Right lobe of liver (tissue), 6 donors: ENCODE measurements at places on chromosomes 12 and 14. TPM values are rescaled to one million over a fixed set of nuclear protein-coding genes. Genes with fewer than 3 reads are reported as not detected.

Gene NEUROD4
- not detected for total RNA-seq

DNA sequence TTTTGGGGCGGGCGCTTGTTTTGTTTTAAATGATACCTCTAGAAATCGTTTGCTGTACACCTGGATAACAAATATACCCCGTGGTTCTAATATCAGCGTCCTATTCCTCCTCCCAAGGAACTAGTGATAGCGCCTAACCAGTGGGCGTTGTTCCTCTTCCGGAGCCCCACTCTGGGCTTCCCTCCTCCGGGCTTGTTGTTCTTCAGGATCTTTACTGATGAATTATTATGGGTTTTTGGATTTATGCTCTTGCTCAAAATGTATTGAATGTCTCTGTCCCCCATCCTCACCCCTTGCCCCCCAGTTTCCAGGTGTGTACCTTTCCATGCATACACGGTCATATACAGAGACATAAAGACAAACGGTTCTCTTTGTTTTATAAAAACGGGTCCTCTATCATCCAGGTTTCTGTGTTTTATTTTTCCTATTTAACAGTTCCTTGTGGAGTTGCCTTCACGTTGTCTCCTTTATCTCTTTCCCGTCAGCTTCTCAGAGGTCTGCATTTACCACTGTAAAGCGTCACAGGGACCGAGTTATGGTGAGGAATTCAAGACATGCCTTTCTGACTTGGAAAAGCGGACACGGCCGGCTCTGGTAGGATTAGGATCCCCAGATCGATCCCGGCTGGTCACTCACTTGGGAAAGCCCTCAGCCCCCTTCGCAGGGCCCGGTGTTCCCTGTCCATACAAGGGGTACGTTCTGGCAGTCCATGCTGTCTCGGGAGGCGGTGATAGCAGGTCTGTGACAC lies 655 bp upstream of the PLEKHG3 start:
- no peak for DNase-seq
- peak overlapping the region; percentile 73 for H3K4me3 ChIP-seq
- peaks cover 42% of the 10 kb centered on the region for H3K4me1 ChIP-seq
- peak overlapping the region; percentile 70 for H3K27ac ChIP-seq

- no peaks in the 10 kb centered on the region for H3K27me3 ChIP-seq
- H3K36me3 ChIP-seq, result no peaks in the 10 kb centered on the region
- DNase-seq, result no peak
- no peak overlapping the region for H3K27ac ChIP-seq
- peak overlapping the region; percentile 3 for H3K4me3 ChIP-seq
Measured at GRCh38 chr12:65881348-65881961, 57.2 kb downstream of the HMGA2 start.

- DNase-seq, result no peak
- no peaks in the 10 kb centered on the region for H3K27me3 ChIP-seq
- no peak overlapping the region for H3K27ac ChIP-seq
- H3K4me1 ChIP-seq, result no peaks in the 10 kb centered on the region
Measured at GRCh38 chr12:69929531-69929930, 104.5 kb downstream of the MYRFL start.

DNA sequence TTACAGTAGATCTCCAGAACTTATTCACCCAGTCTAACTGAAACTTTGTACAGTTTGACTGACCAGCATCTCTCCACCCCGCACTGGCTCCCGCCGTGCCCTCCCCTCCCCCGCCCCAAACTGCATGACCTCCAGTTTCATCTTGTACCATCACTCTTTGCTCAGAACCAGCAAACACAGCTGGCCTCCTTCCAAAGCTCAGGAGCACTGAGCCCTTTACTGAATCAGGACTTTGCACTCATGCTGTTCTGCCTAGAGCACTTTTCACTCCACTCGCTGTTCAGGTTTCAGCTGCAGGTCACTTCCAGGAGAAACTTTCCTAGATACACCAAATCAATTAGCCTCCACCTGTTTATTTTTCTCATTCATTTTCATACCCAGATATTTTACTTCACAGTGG lies 455.3 kb upstream of the PDE3A start:
- no peaks in the 10 kb centered on the region for H3K4me1 ChIP-seq
- H3K27me3 ChIP-seq, result no peaks in the 10 kb centered on the region
- no peak overlapping the region for H3K4me3 ChIP-seq
- H3K36me3 ChIP-seq, result no peaks in the 10 kb centered on the region

- no peak overlapping the region for H3K4me3 ChIP-seq
- H3K27me3 ChIP-seq, result no peaks in the 10 kb centered on the region
- no peak for DNase-seq
Measured at GRCh38 chr12:57341275-57341990, 89.4 kb downstream of the R3HDM2 start.

Gene C12orf54
- not detected for total RNA-seq

Gene CLEC9A
- not detected for total RNA-seq

GRCh38 chr12:110619534-110619953 lies 5.6 kb downstream of the TCTN1 start:
- no peaks in the 10 kb centered on the region for H3K27me3 ChIP-seq
- no peaks in the 10 kb centered on the region for H3K36me3 ChIP-seq
- no peaks in the 10 kb centered on the region for H3K4me1 ChIP-seq
- no peak overlapping the region for H3K27ac ChIP-seq

DNA sequence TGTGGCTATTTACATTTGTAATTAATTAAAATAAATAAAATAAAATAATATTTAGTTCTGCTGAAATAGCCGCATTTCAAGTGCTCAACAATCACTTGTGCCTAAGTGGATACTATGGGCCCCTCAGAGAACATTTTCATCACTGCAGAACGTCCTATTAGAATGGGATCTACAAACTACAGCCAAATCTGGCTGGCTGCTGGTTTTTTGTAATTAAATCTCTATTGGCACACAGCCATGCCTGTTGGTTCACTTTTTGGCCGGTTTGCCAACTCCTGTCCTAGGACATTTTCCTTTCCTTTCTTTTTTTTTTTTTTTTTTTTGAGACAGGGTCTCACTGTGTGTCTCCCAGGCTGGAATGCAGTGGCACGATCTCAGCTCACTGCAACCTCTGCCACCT lies 9.8 kb downstream of the CCDC63 start:
- no peak overlapping the region for H3K27ac ChIP-seq
- H3K4me1 ChIP-seq, result no peaks in the 10 kb centered on the region
- no peak for DNase-seq
- no peaks in the 10 kb centered on the region for H3K36me3 ChIP-seq

DNA sequence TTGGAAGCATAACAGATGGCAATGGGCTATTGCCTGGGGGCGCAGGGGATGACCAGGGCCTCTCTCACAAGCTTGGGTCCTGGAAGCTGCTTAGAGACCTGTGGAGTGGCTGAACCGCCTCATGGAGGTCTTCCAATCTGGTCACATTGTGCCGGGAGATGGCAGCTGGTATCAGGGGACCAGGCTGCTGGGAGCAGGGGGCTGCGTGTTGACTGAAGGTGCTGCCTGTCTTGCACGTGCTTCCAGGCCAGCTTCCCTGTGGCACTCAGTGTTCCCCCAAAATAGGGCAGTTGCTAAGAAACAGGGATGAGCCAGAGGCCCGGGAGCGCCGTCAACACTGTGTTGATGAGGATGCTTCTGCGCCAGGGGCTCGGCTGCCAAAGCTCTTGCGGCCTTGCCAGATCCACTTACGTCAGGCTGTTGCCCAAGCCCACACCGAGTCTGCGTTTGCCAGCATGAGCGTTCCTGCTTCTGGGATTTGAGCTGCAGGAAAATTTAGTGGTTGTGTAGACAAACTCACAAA lies 39.8 kb downstream of the ELK3 start:
- H3K27ac ChIP-seq, result peak overlapping the region; percentile 16
- no peak overlapping the region for H3K4me3 ChIP-seq
- H3K4me1 ChIP-seq, result no peaks in the 10 kb centered on the region
- H3K36me3 ChIP-seq, result no peaks in the 10 kb centered on the region
- DNase-seq, result peak; percentile 91

Gene CATSPERB
- total RNA-seq, result 0.27 TPM

DNA sequence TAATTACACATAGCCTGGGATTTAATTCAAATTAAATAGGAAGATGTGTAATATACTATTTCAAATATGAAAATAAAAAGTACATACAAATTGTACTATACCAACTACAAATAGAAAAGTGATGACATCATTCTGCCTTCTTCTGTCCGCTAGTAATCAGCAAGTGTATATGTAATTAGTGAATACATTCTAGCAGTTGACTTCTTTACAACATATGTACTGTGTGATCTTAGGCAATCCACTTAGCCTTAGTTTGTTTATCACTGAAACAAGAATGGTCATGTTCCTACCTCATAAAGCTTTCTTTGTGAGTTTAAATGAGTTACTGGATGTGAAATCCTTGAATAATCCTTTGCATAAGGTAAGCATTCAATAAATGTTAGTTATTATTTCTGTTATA lies 7.8 kb upstream of the LUM start:
- H3K27me3 ChIP-seq, result no peaks in the 10 kb centered on the region
- no peaks in the 10 kb centered on the region for H3K4me1 ChIP-seq
- H3K27ac ChIP-seq, result no peak overlapping the region
- no peaks in the 10 kb centered on the region for H3K36me3 ChIP-seq
- no peak overlapping the region for H3K4me3 ChIP-seq

DNA sequence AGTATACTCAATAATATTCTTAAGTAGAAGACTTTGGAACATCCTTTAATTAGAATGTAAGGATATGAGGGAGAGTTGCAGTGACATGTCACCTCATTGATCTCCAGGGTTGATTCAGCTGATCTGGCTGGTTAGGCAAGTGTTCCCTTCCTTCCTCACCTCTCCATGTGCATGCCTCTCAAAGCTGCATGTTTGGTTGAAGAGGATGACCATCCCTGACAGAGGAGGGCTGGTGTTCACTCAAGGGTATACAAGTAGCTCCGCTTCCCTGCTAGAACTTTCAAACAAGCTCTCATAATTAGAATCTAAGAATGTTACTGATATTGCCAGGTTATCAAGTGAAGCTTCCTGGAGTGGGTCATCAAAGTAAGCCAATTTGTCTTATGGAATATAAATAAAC lies 341.1 kb upstream of the FLRT2 start:
- H3K4me1 ChIP-seq, result no peaks in the 10 kb centered on the region
- no peaks in the 10 kb centered on the region for H3K27me3 ChIP-seq
- DNase-seq, result no peak
- no peak overlapping the region for H3K4me3 ChIP-seq

GRCh38 chr12:6921996-6922946 lies 5.5 kb upstream of the ATN1 start:
- no peak for DNase-seq
- no peaks in the 10 kb centered on the region for H3K27me3 ChIP-seq
- H3K4me1 ChIP-seq, result peaks cover 21% of the 10 kb centered on the region
- H3K27ac ChIP-seq, result no peak overlapping the region

- peaks cover 14% of the 10 kb centered on the region for H3K4me1 ChIP-seq
- no peaks in the 10 kb centered on the region for H3K27me3 ChIP-seq
- no peak overlapping the region for H3K4me3 ChIP-seq
- H3K27ac ChIP-seq, result peak overlapping the region; percentile 5
- no peak for DNase-seq
Measured at GRCh38 chr14:76012354-76012753, 26.8 kb downstream of the IFT43 start.

Gene HHIPL1
- total RNA-seq, result 0.53 TPM

Gene PLEKHD1
- not detected for total RNA-seq

DNA sequence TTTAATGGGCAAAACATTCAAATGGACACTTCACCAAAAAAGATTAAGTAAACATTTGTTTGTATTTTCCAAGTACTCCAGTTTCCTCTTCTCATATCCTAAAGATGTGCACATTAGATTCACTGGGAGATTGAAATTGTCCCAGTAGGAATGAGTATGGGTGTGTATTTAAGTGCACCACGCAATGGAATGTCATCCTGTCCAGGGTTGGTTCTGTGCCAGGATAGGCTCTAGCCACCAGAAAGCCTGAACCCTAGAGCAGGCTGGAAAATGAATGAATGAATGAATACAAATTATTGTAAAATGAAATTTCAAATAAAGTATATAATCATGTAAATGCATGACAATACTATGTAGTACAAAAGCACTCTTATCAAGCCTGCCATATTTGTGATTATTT lies 14.0 kb downstream of the CEP83 start:
- no peaks in the 10 kb centered on the region for H3K27me3 ChIP-seq
- no peaks in the 10 kb centered on the region for H3K4me1 ChIP-seq
- H3K4me3 ChIP-seq, result no peak overlapping the region
- no peak overlapping the region for H3K27ac ChIP-seq

- H3K27me3 ChIP-seq, result no peaks in the 10 kb centered on the region
- no peaks in the 10 kb centered on the region for H3K36me3 ChIP-seq
- H3K4me3 ChIP-seq, result no peak overlapping the region
- H3K4me1 ChIP-seq, result no peaks in the 10 kb centered on the region
- no peak overlapping the region for H3K27ac ChIP-seq
Measured at GRCh38 chr12:68340404-68341270, 8.5 kb upstream of the MDM1 start.

DNA sequence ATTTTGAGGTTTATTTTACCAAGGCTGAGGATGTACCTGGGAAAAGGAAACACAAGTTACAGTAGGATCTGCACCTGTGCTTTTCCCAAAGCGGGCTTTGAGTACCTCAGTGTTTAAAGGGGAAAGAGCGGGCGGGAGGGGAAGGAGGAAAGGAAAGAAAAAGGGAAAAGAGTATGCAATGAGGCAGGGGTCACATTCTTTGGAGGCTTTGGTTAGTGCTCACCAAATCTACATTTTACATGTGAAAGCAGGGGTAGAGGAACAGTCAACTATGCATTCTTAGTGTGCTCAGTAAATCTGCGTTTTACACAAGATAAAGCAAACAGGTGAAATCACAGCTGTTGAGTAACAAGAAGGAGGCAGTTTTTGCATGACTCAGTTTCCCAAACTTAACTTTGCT lies 242.2 kb downstream of the TMEM132C start:
- DNase-seq, result no peak
- no peak overlapping the region for H3K4me3 ChIP-seq
- H3K27ac ChIP-seq, result no peak overlapping the region

DNA sequence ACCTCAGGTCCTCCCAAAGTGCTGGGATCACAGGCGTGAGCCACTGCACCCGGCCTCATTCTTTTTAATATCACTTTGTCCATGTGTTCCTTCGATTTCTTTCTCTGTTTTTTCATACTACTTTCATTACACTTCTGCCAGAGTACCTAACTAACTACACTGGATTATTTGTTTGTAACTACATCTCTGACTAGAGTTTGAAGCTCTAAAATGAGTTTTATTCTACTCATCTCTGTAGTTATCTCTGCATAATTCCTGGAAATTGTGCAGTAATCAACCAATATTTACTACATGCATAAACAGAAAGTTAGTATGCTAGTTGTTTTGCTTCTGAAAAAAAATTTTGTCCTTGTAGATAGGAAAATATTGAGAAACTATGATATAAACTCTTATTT lies 15.2 kb downstream of the KLRK1 start:
- no peaks in the 10 kb centered on the region for H3K4me1 ChIP-seq
- H3K36me3 ChIP-seq, result no peaks in the 10 kb centered on the region
- no peak overlapping the region for H3K4me3 ChIP-seq
- no peak for DNase-seq

DNA sequence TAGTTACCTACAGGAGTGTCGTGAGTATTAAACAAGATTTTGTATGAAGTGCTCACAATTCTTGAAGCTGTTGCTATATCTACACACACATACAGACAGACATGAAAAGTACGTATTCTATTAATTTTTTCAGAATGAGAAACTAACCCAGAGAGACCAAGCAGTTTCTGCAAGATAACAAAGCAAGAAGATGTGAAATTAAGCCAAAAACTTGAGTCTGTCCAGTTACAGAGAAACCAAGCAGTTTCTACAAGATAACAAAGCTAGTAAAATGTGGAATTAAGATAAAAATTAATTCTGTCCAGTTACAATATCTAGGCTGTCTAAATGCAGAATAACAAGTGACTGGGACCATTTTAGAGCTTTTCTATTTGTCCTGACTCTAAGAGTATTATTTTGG lies 132.4 kb downstream of the ALG10B start:
- no peaks in the 10 kb centered on the region for H3K27me3 ChIP-seq
- H3K36me3 ChIP-seq, result no peaks in the 10 kb centered on the region
- no peak overlapping the region for H3K4me3 ChIP-seq
- no peak for DNase-seq

Gene DAAM1
- total RNA-seq, result 27.0 TPM

Gene INSM2
- total RNA-seq, result not detected

Gene CSRP2
- 35.1 TPM for total RNA-seq
